ENCODE measurements at places on chromosomes 16 and 17.

GRCh38 chr16:396605-397004 lies 394 bp upstream of the NME4 start:
- no peak for DNase-seq

DNA sequence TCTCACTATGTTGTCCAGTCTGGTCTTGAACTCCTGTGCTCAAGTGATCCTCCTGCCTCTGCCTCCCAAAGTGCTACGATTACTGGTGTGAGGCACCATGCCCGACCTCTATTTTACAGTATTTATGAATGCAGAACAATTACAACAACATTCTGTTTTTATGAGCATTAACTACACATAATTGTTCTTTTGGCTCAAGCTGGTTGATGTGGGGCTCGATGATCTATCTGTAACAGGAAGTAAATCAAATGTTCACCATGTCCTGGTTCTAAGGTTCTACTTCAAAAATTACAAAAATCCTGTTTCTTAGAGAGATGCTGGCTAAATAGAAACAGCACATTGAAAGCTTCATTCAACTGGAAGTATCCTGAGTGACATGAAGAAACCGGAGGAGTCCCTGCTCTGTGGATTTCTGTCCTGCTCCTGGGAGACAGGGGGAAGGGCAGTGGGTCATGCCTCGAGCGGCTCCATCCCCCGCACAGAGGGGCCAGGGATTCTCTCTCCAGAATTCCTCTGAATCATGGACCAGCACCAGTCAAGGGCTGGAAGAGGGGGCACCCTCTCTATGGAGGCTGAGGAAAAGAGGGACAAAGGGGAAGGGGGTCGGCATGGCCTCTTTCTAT lies 31.5 kb downstream of the FA2H start:
- no peak for DNase-seq

- no peak for DNase-seq
Observed at GRCh38 chr16:11985250-11985649, 8.7 kb downstream of the SNX29 start.

- no peak for DNase-seq
Observed at GRCh38 chr17:43445009-43445589, 38.7 kb upstream of the DHX8 start.

- DNase-seq = no peak
Observed at GRCh38 chr16:73019457-73020362, 28.2 kb downstream of the ZFHX3 start.

GRCh38 chr16:28212532-28212873 lies 738 bp upstream of the XPO6 start:
- no peak for DNase-seq

- no peak for DNase-seq
Observed at GRCh38 chr16:79612207-79612606, 11.7 kb upstream of the MAF start.

DNA sequence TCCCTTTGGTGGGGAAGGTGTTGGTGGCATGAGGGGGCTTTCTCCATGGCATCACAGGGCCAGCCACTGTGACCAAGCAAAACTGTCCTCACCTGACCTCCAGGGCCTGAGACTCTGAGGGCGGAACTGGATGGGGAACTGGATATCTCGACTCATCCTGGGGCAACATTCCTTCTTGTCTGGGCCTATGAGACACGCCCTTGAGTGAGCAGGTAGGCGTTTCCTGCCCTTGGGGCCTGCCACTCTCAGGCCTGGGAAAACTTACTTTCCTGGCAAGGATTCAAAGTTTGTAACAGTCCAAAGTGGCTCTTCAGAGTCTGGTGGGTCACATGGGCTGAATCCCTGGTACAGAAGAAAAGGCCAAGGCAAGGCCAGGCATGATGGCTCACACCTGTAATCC lies 9.6 kb downstream of the MT1X start:
- no peak for DNase-seq

DNA sequence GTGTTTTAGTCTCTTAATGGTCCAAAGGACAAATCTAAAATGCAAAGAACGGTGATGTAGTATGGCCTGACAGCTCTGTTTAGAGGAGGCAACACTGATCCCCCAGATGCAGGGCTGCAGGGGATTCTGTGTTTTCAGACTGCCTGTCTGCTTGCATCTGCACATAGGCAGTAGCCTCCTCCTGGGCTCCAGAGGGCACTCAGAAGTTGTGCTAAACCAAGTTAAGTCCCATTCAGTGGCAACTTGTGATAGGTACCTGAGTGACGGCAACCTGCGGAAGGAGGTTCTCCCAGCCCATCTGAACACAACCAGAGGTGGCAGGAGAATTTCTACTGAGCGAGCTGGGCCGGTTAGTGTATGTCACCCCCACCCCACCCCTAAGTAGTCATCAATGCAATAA lies 9.9 kb downstream of the HAS3 start:
- DNase-seq = no peak

DNA sequence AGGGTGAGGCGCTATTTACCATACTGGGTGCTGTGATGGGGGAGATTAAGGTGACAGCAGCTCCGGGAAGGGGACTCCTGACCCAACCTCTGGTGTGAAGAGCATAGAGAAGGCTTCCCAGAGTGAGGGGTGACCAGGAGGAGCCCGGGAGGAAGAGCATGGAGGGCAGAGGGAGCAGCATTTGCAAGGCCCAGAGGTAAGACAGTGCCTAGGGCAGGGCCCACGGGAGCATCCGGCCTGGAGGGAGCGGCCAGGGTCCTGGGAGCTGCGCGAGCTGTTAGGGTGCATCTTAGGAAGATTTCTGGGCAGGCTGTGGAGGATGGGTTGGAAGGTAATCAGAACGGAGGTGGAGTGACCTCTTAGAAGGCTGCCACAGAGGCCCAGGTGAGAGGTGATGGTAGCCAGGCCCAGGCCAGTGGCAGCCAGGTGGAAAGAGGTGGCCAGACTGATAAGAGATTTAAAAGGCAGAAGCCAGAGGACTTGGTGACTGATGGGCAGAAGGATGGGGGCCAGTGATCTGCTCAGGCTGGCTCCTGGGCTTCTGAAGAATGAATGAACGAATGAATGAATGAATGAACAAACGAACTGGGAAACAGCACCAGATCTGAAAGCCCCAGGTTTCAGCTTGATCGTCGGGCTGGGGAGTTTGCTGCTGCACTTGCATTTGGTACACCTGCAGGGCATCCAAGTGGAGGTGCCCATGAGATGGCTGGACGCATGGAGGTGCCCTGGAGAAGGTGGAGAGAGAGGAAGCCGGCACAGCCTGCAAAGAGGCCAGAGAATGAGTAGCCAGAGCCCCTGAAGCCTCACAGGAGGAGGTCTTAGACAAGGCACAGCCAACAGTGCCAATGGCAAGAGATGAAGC lies 13.0 kb upstream of the TMEM92 start:
- no peak for DNase-seq

DNA sequence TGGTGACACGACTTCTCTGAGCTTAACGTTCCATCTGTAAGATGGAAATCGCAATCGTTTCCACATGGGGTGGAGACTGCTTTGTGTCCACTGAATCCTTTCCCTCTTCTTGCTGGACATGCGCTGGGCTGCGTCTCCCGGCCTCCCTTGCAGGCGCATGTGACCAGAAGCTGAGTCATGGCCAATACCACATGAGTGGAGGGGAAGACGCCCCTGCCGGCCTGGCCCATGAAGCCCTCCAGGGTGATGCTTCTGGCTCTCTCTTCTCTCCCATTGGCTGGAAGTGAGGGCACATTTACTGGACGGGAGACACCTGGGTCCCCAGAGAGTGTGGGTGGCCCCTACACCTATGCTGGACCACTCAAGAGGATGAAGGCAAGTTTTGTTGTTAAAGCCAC lies 71.1 kb downstream of the DYNLRB2 start:
- DNase-seq = no peak

- DNase-seq = no peak
Observed at GRCh38 chr16:68814516-68814915, 28.8 kb upstream of the TANGO6 start.

DNA sequence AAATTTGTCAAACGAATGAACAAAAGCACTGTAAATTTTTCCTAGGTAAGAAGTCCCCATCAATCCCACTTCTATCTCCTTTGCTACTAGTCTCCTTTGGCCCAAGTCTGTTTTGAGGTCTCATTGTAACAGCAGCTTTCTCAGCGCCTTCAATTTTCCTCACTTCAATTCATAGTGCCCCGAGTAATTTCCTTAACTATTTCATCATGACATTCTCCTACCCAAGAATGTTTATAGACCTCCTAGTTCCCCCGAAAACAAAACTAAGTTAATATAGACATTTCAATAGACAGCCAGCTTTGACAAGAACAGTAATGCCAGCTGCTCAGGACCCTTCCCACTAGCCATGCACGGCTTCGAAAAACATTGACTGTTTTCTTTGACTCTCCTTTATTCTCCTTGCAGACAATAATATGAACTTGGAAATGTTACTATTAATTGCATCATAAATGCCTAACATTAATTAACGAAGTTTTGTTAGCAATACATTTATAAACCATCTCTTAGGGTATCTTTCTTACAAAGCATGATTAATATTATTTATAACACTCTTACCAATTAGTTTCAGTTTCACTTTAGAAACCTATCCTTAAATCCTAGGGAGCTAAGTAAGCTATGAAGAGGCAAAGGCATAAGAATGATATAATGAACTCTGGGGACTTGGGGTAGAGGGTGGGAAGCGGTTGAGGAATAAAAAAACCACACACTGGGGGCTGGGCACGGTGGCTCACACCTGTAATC lies 22.8 kb downstream of the GLG1 start:
- no peak for DNase-seq

All from activated CD4-positive, CD25-positive, alpha-beta regulatory T cell treated with anti-CD3 and anti-CD28 coated beads, Interleukin-2, amount 50 U/mL, for 16 hours (primary cell).